ENCODE measurements at places on chromosomes 11 and 22.

DNA sequence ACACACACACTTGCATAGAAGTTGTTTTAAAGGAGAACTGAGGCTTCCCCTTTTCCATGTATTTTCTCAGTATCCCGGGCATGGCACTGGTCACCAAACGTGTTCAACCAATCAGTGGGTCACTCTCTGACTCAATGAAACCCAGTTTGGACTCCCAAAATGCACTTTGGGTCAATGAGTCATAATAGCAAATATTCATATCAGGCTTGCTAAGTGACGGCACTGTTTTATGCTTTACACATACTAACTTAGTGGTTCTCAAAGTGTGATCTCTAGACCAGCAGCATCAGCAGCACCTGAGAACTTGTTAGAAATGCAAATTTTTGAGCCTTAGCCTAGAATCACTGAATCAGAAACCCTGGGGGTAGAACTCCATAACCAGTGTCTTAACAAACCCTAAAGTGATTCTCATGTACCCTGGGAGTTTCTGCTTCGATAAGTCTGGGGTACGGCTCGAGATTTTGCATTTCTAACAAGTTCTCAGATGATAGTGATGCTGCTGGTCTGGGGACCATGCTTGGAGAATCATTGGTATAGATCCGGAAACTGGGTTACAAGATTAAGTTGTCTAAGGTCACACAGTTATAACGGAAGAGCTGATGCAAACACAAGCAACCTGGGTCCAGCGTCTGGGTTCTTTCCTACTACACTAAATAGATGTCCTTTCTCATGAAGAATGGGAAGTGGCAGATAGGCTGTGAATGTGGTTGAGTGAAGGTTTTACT lies 35.6 kb downstream of the ETS1 start:
- DNase-seq: no peak

- DNase-seq: no peak
Measured at GRCh38 chr11:112537846-112538330, 277.2 kb upstream of the PLET1 start.

GRCh38 chr11:94754335-94754734 lies 13.8 kb upstream of the AMOTL1 start:
- DNase-seq: no peak

GRCh38 chr11:30758518-30758917 lies 172.4 kb upstream of the MPPED2 start:
- no peak for DNase-seq

DNA sequence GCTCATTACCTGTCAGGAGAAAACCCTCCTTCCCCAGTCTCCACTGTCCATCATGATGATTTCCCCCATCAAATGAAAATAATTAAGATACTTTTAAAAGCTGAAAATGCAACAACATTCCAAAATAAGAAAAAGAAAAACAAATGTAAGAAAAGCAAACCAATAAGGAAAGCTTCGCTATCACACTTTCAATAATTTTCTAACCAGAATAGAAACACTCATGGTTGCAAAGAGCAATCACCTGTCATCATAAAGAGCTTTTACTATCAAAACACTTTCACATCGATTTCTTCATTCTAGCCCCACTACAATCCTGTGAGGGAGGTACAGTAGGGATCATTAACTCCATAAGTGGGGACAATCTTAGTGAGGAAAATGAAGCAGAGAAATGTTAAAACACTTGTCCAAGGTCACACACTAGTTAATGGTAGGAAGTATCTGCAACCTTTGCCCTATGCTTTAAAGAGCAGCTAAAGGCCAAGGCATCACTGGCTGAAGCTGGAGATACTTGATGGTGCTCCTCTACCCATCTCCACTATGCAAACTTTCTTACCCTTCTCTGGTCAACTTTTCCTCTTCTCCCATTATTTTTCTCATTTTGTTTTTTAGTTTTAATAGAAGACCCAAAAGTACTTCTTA lies 2.6 kb downstream of the RBM4B start:
- no peak for DNase-seq
